Aorta (tissue), 5 donors: ENCODE measurements at places on chromosomes 6 and 20. TPM values are rescaled to one million over a fixed set of nuclear protein-coding genes. Genes with fewer than 3 reads are reported as not detected.
A peak's percentile ranks its signal among the peaks of the same experiment; 100 is the strongest.

DNA sequence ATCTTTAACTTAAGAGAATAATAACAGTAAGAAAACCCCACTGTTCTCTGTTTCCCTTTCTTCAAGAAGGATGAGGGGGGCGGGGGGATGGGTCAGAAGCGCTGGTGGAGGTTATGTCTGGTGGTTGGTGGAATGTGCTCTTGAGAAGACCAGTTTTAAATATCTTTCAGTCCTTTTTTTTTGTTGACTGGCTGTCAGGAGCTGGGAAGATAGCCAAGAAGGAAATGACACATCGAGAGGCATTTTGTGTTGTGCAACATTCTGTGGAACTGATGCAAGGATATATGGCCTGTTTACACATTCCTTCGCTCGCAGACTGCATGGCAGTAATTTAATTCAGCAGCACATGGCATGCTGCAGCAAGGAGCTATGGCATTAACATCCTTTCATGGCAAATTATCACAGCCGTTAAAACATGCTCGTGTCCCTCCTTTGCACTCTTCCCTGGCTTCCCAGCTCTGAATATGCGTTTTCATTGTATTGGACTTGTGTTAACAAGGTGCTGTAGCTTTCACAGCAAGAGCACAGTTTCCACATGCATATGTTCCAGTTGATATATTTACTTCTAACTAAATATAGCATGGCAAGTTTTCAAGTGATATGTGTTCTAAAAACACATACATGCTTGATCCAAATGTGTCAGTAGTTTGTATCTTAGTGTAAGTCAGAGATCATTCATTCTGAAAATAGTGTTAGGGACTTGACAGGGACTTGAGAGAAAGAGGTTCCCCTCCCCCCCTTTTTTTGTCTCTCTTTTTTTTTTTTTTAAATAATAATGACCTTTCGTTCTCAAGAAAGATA lies 68.2 kb upstream of the SUPT3H start:
- DNase-seq, result peak; percentile 75

DNA sequence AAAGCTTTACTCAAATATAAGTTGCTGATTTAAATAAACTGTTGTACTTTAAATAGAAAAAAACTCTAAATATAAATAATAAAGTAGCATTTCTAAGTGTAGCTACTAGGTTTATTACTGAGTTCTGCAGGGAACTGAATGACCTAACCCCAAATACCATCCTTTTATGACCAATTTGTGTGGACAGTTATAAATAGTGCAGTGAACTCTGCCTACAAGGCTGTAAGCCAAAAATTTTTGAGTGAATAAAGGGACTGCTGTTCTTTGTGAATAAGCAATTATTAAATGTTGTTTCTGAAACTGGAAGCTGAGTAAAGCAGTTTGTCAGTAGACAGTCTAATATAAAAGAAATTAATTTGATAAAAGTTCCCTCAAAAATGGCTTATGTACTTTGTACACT lies 90.8 kb upstream of the ELOVL5 start:
- DNase-seq, result no peak

- no peak for DNase-seq
Observed at GRCh38 chr6:56399672-56400263, 152.4 kb upstream of the COL21A1 start.

- DNase-seq, result no peak
Observed at GRCh38 chr20:46787991-46788762, 78.7 kb downstream of the SLC2A10 start.

GRCh38 chr20:3603108-3603507 lies 60.1 kb downstream of the GFRA4 start:
- no peak for DNase-seq

DNA sequence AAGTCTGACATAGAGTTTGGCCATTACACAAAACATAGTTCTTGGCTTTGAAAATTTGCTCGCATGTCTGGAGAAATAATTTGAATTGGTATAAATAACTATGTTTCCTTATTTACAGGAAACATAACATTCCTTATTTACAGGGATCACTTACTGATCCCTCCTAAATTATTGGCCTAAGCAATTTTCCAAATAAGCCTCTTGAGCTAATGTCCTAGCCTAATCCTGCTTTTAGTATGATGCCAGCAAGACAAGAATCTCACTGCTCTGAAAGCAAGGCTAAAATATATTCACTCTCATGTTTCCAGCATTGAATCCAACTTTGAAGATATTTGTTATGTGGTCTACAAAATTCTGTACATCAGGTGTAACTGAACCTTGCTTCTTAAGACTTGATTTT lies 4.1 kb upstream of the TBC1D32 start:
- DNase-seq, result no peak

- no peak for DNase-seq
Observed at GRCh38 chr20:37233548-37234253, 27.9 kb downstream of the GHRH start.

- no peak for DNase-seq
Observed at GRCh38 chr20:42041000-42041565, 422.9 kb upstream of the CHD6 start.

DNA sequence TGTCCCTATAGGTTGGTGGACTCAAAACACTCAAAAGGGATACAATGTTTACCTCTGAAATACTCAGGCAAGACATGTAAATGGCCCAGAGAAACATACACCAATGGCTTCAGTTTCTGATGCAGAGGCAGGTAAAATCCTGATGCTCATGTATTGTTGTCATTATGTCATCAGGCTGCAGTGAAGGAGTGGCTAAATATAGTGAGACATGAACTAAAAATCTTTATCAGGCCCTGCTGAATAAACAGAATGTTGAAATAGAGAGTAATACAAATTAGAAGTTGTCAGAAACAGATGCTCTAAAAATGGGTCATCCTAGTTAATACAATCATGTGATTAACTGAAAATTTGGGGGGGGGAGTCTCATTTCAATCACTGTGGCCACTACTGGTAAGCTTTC lies 20.4 kb downstream of the PTPRK start:
- DNase-seq, result no peak

GRCh38 chr6:18211338-18211737 lies 53.0 kb downstream of the DEK start:
- DNase-seq, result no peak

GRCh38 chr6:53746442-53747103 lies 48.2 kb upstream of the LRRC1 start:
- DNase-seq, result no peak

- DNase-seq, result no peak
Observed at GRCh38 chr6:16405375-16405774, 167.0 kb downstream of the GMPR start.

GRCh38 chr6:137102851-137103492 lies 58.2 kb upstream of the IL20RA start:
- DNase-seq, result no peak

- no peak for DNase-seq
Observed at GRCh38 chr6:165268987-165269386, 40.4 kb downstream of the C6orf118 start.

- DNase-seq, result no peak
Observed at GRCh38 chr6:15575357-15576033, 87.3 kb downstream of the DTNBP1 start.

- DNase-seq, result no peak
Observed at GRCh38 chr20:42098418-42098817, 480.2 kb upstream of the CHD6 start.

- no peak for DNase-seq
Observed at GRCh38 chr20:20856306-20856705, 143.9 kb upstream of the RALGAPA2 start.

DNA sequence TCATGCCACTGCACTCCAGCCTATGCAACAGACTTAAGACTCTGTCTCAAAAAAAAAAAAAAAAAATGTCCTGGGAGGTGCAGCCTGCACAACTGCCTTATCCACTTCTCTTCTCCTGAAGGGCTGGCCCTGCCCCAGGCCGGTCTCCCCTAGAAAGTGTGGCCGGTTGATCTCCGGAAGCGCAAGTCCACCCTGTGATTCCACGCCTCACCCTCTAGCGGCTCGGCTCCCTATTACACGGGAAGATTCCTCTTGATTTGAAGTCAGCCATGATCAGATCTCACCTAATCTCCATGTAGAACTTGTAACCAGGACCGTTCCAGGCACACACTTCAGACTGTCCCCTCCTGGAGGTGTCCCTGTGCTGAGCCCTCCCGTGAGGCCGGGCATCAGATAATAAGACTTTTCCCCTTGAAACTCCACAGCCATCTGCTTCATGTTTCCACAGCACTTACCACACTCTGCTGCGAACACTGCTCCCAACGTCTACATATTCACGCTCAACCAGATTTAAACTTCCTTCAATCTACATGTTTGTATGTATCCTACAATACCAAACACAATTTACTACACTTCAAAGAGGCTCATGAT lies 49.3 kb upstream of the RPS6KA2 start:
- DNase-seq, result no peak

GRCh38 chr6:137799950-137800568 lies 67.0 kb upstream of the TNFAIP3 start:
- no peak for DNase-seq

DNA sequence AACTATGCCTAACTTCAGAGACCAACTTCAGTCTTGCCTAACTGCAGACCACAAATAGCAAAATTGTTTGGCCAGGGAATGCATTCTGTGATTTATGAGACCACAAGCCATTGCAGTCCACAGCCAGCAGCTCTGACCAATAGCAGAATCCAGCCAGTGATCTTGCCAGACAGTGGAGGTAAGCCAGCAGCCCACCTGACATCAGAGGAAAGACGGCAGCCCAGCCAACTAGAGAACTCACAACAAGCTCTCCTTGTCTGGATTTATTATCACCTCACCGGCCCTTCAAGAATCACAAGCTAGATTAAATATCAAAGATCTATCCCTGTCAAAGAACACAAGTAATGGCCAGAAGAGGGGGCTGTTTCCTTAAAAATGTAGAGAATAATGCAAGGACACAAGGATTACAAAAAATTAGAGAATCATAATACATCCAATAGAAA lies 66.5 kb upstream of the SLC35F1 start:
- DNase-seq, result no peak

Gene DYNLT1
- total RNA-seq, result 87.6 TPM

Gene LIN28B
- total RNA-seq, result not detected

Gene GJA10
- total RNA-seq, result not detected

Gene TBXT
- not detected for total RNA-seq

Gene USP49
- 2.3 TPM for total RNA-seq

Gene WFDC9
- not detected for total RNA-seq

Gene GRIK2
- total RNA-seq, result 2.3 TPM

Gene ZHX3
- 50.7 TPM for total RNA-seq

Gene APOBEC2
- total RNA-seq, result not detected

Gene C6orf52
- 0.66 TPM for total RNA-seq

Gene RBM24
- total RNA-seq, result 2.5 TPM

Gene SYCP2L
- total RNA-seq, result 2.0 TPM
